Fibroblast of skin of right biceps (primary cell): ENCODE measurements at places on chromosomes 3 and 15.

DNA sequence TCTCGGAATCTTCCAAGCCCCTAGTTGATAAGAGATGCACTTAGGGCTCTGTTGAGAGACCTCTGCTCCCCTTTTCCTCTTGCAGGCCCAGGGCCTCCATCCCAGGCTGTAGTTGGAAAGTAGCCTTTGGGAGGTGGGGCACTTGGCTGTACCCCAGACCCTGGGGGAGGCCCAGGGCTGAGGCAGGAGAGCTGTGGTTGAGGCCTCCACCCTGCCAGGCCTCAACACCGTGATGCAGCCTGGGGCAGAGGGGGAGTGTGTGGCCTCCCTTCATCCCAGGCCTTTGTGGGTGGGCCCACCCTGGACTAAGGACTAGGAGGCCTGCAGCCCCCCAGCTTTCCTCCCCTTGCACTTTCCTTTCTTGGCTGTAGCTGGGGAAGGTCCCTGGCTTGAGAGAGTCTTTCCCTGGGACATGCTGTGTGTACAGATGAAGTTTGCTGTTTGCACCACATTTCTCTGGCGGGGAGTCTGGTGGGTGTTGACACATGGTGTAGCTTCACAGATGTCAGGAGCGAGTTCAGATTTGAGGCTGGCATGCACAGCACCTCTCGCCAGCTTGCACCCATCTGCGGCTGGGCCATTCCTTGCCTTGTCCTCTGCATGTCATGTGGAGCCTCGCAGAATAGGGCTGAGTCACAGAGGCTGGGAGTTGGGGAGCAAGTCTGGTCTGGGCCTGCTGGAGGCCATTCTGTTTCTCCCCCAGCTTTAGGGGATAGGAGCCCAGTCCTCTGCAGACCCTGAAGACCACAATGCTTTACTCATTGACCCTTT, 13.7 kb downstream of the PLEKHO2 start:
- DNase-seq: no peak

DNA sequence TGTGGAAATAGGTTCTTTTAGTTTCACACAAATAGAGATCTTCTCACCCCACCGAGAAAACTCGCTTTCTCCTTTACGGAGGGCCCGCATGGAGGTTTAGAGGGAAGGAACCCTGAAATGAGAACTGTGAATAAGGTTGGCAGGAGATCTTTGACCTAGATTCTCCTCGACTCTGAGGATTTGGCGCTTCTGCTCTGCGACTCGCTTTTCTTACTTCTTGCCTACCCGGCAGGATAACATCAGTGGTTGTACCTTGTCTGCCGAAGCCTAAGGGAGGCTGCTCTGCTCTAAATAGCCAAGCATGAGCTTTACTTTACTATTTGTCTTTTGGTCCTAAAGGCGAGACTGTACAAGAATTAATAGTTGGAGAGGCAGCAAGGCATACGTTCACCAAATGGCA, 473.3 kb upstream of the TPRG1 start:
- no peak for DNase-seq

GRCh38 chr15:42010434-42010833, 10.4 kb downstream of the PLA2G4E start:
- DNase-seq: no peak

DNA sequence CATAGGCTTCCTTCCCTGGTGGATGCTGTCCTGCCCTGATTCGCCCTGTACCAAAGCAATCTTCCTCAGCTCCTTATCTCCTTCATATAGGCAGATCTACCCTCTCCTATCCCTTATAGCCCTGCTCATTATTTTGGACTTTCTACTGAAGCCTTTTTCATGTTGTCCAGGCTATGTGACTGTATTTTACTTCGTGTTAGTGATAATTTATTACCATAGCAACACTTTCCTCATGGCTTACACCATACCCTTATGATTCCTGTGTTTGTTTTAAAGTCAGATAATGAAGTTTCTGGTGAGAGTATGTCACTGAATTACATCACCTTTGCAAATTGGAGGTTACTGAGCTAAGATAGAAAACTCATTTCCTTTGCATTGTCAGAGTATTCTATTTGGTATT, 352.6 kb downstream of the NLGN1 start:
- peak; percentile 67 for DNase-seq

- DNase-seq: peak; percentile 45
Measured at GRCh38 chr3:80014576-80014975, 246.8 kb upstream of the ROBO1 start.

DNA sequence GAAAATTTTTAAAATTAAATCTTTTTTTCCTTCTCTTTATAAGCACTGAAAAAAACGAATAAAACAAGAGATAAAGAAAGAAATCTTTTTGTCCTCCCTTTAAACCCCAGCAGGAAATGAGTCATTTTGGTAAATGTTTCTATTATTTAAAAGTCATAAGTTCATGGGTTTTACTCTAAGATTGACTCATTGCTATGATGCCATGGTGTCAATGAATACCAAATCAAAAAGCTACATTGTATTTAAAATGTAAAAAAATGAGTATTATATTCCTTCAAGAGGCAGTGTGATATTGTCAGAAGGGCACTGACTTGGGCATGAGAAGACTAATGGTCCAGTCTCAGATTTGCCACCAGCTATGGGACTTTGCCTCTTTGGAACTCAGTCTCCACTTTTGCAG, 303.4 kb upstream of the DNAJC19 start:
- DNase-seq: peak; percentile 59

DNA sequence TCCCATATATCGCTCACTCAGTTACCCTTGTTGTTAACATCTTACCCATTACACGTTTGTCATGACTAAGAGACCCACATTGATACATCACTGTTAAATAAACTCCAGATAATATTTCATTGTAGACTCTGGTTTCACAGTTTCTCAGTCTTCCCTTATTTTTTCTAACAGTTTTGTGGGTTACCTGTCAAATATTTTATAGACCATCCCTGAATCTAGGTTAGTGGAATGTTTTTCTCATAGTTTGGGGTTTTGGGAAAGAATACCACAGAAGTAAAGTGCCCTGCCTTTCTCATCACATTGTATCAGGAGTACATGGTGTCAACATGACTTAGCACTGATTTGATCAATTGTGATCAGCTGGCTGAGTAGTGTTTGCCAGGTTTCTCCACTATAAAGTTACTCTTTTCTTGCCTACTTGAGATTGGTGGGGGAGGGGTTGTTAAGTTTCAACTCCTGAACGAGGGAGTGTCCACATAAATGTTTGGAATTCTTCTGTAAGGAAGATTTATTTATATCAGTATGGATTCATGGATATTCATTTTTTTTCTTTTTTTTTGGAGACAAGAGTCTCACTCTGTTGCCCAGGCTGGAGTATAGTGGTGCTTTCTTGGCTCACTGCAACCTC, 25.9 kb downstream of the RNF111 start:
- DNase-seq: peak; percentile 36

DNA sequence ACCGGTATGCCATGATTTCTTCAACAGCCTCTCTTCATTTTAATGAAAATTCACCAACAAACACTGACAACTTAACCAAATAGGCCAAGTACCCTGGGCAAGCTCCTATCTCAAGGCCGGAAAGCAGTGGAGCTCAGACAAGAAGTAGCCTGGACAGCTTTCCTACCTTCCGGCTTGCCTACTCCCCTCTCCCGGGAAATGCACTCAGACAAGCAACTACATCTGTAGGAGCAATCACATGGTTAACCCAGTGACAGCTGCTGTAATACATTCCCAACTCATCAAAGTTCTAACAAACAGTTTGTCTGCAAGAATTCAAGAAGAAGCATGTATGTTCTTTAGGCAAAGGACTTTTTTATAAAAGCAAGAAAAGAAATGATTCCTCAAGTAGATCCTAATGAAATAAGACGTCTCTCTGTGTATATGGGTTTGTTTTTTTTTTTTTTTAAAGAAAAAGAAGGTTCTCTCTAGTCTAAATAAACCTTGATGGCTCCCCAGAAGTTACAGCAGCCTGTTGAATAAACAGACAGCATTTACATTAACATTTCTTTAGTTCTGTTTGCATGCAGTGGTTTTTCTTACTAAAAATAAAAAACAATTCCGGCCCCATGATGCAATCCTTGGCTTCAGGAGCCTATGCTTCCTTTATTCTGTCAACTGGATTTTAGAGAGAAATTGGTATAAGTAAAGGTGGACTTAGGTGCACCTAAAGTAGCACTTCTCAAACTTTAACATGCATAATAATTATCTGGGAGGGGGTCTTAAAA, 278.7 kb downstream of the NEK10 start:
- DNase-seq: no peak

- DNase-seq: no peak
Measured at GRCh38 chr15:42736178-42736792, 643 bp downstream of the CDAN1 start.

GRCh38 chr3:134312873-134313846, 61.1 kb downstream of the AMOTL2 start:
- DNase-seq: peak; percentile 79

DNA sequence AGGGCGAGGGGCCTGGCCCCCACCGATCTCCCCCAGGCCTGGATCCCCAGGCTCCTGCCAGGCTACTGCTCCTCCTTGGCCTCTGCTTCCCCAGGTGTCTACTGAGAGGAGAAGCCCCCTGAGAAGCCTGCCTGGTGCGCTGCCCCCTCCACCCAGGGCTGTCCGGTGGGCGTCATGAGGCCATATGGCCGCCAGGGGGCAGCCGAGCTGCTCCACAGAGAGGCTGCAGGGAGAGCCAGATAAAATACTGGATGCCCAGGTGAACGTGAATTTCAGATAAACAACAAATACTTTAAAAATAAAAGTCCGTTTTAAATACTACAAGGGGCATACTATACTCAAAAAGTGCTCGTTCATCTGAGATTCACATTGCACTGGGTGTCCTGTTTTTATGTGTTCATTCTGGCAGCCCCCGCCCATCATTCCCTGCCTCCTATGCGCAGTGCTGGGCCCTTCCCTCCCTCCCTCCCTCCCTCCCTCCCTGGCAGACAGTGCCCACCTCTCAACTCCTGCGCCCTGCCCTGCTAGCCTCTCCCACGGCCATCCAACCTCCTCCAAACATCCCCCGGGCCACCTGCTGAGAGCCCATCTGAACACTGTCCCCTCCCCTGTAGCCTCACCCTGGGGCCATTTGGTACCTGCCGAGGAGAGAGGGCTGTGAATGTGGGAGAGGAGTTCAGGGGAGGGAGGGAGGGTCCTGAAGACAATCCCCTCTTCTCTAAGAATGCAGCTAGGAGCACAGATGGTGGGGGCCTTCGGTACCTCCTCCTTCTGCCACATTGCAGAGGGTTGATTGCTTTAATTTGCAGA, 29.6 kb downstream of the PSTPIP1 start:
- DNase-seq: peak; percentile 45

DNA sequence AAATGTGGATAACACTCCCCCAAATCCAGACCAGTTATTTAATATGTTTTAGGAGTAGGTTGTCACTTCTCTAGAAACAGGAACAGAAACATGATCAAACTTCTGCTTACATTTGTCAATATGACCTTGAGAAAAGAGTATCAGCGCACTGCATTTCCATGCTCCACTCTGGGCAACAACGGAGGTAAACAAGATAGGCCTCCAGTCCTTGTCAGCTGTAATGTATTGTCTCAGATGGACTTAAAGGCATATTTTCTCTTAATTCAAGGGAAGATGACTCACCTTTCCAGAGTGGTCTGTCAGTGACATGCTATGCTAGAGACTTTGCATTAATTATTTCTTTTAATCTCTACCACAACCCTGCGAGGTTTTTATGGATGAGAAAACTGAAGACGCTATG, 51.6 kb upstream of the TCF12 start:
- peak; percentile 57 for DNase-seq

DNA sequence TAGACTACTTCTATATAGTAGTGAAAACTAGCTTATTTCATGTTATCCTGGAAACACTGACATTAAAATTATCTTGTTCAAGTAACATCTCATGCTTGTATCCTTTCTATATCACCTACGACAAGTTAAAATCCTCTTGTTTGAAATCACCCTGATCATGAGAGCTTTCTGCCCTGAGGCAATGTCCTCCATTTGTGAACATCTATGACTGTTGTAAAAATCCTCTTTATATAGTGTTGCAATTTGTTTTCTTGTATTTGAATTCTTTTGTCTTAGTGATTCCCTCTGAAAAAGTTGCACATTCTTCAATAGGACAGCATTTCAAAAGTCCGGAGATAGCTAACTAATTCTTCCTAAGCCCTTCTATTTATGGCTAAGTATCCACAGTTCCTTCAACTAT, 480.3 kb downstream of the NSUN3 start:
- DNase-seq: no peak

GRCh38 chr3:51813539-51813938, 34.5 kb upstream of the IQCF6 start:
- no peak for DNase-seq

DNA sequence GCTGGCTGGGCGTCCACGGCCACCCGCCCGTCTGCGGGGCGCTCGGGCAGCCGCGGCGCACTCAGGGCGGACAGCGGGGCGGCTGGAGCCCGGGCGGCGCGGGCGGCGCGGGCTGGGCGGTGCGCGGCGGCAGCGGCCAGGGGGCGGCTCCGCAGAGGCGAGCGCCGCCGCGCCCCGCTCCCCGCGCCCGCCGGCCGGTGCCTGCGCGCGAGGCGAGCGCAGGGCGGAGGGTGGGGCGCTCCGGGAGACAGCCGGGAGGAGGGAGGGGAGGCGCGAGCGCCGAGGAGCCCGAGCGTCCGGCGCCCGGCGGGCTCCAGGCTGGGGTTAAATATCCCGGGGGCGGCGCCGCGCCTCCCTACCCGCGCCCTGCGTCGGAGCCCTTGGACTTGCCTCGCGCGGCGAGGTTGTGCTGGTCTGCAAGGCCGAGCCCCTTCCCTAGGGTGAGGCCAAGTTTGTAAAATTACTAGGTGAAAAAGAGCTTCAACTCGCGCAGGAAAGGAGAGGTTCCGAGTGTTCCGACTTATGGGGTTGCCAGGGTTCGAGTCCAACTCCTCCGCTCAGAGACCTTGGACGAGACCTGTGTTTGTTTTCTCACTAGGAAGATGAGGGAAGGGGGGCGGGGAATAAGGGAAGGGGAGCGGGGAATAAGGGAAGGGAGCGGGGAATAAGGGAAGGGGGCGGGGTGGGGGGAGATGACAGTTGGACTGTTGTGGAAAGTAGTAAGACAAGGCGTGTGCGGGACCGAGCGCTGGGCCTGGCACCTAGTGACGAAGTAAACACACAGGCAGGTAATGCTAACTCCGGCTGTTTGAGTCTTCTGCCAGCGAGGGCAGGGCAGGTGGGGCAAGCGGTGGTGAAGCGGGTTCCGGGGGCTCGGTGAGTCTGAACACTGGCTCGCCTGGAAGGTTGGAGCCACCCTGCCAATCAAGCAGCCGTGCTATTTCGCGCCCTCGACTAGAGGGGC, at the start of gene TNFAIP8L3:
TNFAIP8L3 (minus strand) TSS at position 301 of the 964 bp plus-strand sequence. CDS start 311 bp downstream, outside the sequence.
- DNase-seq: peak; percentile 33

GRCh38 chr15:88401996-88402656, 65.1 kb downstream of the MRPL46 start:
- DNase-seq: no peak

GRCh38 chr3:184381261-184382224, 1.7 kb downstream of the CHRD start:
- no peak for DNase-seq

- no peak for DNase-seq
Measured at GRCh38 chr15:43196760-43197548, 11.8 kb downstream of the CCNDBP1 start.
